ENCODE measurements at places on chromosomes 11 and 22.

DNA sequence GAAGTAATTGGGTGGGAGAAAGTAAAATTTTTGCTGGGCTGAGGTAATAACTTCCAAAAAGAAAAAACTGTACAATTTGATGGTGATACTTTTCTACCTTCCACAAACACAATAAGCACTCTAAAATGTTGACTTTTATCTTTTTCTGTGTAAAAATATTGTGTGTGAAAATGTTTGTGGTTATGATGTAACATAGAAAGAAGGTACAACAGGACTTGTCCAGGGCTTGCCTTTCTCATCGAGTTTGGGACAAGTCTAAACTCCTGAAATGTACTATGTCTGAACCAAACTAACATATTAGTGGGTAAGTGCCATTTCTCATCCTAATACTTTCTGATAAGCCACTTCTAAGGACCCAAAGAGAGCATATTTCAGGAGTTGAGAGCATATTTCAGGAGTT is 174.2 kb upstream of the PDGFD start:
- no peak overlapping the region for H3K4me3 ChIP-seq
- H3K4me1 ChIP-seq: no peaks in the 10 kb centered on the region
- H3K27me3 ChIP-seq: no peaks in the 10 kb centered on the region
- no peak overlapping the region for H3K27ac ChIP-seq
- no peaks in the 10 kb centered on the region for H3K36me3 ChIP-seq

DNA sequence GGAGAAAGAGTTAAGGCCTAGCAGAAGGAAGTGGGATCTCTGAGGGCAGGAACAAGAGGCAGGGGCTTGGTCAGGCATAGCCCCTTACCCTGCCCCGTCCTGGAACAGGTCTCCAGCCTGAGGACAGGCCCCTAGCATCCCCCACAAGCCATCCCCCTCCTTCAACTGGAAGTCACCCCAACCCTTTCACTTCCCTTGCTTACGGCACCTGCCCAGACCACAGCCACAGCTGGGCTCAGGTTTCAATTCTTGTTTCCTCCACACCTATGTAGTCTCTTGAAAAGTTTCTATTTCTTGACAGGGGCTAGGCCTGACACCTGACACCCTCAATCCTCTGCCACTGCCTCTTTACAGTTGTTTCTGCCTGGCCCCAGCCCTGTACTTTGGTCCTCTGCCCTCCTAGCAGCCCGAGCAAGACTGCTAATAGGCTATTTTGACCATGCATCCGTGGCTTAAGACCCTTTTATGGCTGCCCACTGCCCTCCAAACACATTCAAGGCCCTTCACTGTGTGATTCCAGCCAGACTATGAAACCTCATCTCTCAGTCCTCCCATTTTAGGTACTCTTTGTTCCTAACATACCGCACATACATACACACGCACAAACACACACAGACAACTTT is 10.9 kb upstream of the FCHSD2 start:
- H3K27me3 ChIP-seq: no peaks in the 10 kb centered on the region
- H3K27ac ChIP-seq: peak overlapping the region; percentile 41
- no peak for DNase-seq
- H3K36me3 ChIP-seq: no peaks in the 10 kb centered on the region
- no peak overlapping the region for H3K4me3 ChIP-seq

GRCh38 chr11:120482149-120482548 is 29.4 kb upstream of the GRIK4 start:
- no peaks in the 10 kb centered on the region for H3K4me1 ChIP-seq
- no peak overlapping the region for H3K27ac ChIP-seq
- DNase-seq: peak; percentile 12

- DNase-seq: no peak
- no peak overlapping the region for H3K4me3 ChIP-seq
- H3K27me3 ChIP-seq: no peaks in the 10 kb centered on the region
- no peaks in the 10 kb centered on the region for H3K4me1 ChIP-seq
- no peaks in the 10 kb centered on the region for H3K36me3 ChIP-seq
These were observed 32.7 kb downstream of the ARHGAP42 start for GRCh38 chr11:100719809-100720221.

DNA sequence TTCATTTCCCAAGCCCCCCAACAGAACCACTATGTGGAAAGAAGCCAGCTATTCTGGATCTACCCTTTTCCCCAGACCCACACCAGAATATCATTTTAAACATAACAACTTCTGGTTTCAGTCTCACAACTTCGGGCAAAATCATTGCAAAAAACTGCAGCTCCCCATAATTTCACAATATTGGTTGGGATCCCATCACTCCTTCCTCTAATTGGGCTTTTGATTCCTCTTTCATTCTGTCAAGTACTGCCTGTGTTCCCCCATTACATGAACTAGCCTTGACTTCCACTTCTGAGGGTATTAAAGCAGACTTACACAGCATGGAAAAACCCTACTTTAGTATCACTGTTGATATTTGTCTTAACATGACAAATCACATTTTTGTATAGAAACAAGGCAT is 4.1 kb upstream of the APOL3 start:
- H3K4me3 ChIP-seq: no peak overlapping the region
- H3K27me3 ChIP-seq: no peaks in the 10 kb centered on the region

GRCh38 chr22:17980015-17980590 is 44.3 kb downstream of the MICAL3 start:
- no peak overlapping the region for H3K4me3 ChIP-seq
- DNase-seq: no peak
- peaks cover 25% of the 10 kb centered on the region for H3K4me1 ChIP-seq
- no peak overlapping the region for H3K27ac ChIP-seq
- H3K27me3 ChIP-seq: no peaks in the 10 kb centered on the region

DNA sequence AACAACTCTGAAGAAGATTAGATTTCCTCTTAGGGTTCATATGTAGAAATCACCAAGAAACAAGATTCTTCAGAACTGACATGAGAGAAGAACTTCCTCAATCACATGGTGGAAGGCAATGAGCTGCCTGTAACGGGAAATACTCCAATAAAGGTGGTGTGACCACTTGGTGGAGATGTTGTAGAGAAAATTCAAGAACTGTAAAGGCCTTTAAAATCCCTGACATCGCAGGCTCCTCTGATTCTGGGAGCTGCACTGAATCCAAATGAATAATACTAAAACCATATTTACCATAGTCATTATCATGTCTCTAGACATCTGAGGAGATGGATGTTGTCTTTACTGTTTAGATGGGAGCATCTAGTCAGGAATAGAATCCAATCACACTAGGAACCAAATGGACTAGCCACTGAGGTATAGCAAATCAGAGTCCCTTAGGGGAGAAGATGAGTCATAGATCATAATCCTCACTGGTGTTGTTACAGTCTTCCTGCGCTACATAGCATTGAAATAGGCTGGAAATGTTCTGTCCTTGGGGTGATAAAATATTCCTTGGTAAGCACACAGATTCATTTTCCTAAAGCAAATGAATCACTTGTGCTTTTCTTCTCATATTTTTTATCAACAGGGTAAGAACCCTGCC is 321.6 kb upstream of the TENM4 start:
- no peak overlapping the region for H3K27ac ChIP-seq
- DNase-seq: peak; percentile 1
- H3K4me1 ChIP-seq: no peaks in the 10 kb centered on the region
- no peaks in the 10 kb centered on the region for H3K27me3 ChIP-seq
- no peak overlapping the region for H3K4me3 ChIP-seq

DNA sequence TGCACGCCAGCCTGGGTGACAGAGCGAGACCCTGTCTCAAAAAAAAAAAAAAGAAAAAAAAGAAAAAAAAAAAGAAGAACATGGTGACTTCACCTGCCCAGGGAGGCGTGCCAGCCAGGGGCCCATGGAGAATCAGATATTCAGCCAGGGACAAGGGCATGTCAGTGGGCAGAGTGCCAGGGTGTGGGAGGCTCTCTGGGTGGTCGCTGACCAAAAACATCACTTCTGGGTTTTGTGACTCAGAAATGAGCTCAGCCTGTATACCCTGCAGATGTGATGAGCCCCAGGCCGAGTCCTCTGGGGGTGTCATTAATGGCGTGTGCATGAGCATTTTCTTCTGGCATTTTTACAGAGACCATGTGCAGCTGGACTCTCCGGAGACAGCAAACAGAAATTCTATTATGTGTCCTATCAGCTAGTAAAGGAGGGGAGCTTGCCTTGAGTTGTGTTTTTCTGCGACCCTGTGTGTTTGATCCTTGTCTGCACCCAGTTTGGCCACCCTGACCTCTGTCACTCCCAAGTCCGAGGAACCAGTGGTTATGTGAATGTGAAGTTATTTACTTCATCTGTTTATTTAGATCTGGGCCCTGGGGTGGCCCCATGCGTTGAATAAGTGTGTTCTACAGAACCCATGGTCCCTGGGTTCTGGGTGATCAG is 53.6 kb downstream of the BCR start:
- H3K4me3 ChIP-seq: no peak overlapping the region
- H3K4me1 ChIP-seq: peaks cover 19% of the 10 kb centered on the region
- no peak overlapping the region for H3K27ac ChIP-seq
- H3K36me3 ChIP-seq: peaks cover 2% of the 10 kb centered on the region
- H3K27me3 ChIP-seq: no peaks in the 10 kb centered on the region

DNA sequence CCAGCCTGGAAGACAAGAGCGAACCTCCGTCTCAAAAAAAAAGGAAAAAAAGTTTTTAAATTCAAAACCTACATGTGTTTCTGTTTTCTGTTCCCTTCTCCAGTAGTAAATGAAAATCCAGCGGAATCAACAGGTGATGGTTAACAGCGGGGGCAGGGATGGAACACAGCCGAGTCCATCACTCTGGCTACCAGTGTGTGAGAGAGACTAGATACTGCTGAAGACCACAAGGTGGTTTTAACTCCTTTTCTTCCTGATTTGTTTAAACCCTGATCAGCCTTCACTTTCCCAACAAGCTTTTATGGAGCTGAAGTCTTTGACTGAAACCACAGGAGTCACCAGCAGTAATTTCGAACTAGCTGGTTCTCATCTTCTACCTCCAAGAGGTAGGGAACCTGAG is 3.6 kb upstream of the ARHGAP32 start:
- DNase-seq: no peak
- H3K4me3 ChIP-seq: no peak overlapping the region
- no peak overlapping the region for H3K27ac ChIP-seq
- no peaks in the 10 kb centered on the region for H3K4me1 ChIP-seq
- no peaks in the 10 kb centered on the region for H3K36me3 ChIP-seq
- H3K27me3 ChIP-seq: no peaks in the 10 kb centered on the region

- no peaks in the 10 kb centered on the region for H3K4me1 ChIP-seq
- no peaks in the 10 kb centered on the region for H3K27me3 ChIP-seq
- no peak for DNase-seq
- H3K27ac ChIP-seq: no peak overlapping the region
- H3K36me3 ChIP-seq: peaks cover 40% of the 10 kb centered on the region
These were observed 67.9 kb downstream of the DKK3 start for GRCh38 chr11:11940551-11940950.

DNA sequence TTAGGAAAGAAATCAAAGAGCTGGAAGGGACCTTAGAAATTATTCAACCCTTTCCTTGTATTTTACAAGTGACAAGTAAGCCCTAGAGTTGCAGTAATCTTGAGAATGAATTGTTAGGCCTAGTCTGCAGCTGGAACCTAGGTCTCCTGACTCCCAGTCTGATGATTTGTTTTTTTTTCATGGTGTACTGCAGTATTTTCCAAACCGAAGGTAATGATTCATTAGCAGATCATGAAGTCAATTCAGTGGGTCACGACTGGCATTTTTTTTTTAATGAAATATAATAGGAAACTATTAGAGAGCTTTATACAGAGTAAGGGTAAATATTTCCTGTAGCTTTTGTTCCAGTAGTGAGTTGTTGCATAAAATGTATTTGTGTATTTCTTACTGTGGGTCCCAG is 42.8 kb downstream of the EXT2 start:
- no peak overlapping the region for H3K27ac ChIP-seq
- no peak for DNase-seq
- H3K4me3 ChIP-seq: no peak overlapping the region
- no peaks in the 10 kb centered on the region for H3K27me3 ChIP-seq
- H3K36me3 ChIP-seq: no peaks in the 10 kb centered on the region

DNA sequence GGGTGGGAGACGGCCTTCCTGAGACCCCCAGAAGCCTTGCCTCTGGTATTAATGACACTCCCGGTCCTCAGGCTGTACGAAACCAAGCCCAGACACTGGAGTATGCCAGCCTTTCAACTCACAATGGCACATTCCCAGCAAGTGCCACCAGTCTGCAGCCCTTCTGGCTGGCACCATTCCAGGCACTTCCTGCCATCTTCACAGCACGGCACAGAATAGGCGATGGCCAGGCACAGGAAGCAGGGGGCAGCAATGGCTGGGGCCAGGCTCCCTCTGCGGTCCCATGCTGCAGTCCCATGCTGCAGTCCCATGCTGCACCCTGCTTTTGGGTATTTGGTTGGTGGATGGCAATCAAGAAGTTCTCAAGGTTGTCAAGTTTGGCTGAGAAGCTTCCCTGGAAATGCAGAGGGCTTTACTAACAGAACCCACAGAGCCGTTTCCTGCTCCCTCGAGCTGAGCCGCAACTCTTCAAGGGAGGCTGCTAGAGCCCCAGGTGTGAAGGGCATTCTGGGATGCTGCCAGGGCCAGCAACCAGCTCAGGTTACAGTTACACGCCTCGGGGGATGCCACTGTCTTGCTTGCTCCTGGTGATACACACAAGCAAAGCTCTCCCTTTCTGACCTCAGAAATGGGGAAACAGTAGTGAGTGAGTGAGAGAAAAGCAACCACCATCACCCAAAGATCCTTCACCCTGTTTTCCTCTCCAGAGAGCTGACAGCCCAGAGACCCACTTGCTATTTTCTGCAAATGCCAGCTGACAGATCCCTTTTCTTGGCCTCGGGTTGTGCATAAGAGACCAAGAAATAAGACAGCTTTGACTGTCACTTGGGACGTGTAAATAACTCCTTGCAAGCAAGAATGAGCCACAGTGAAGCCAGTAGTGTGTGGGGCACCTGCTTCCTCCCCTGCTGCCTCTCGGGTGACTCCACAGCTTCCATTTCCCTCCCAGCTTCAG is 23.9 kb downstream of the LRFN4 start:
- H3K4me3 ChIP-seq: no peak overlapping the region
- H3K4me1 ChIP-seq: peaks cover 43% of the 10 kb centered on the region
- H3K36me3 ChIP-seq: no peaks in the 10 kb centered on the region
- no peak for DNase-seq

- H3K4me1 ChIP-seq: no peaks in the 10 kb centered on the region
- no peaks in the 10 kb centered on the region for H3K36me3 ChIP-seq
- H3K4me3 ChIP-seq: no peak overlapping the region
- no peak for DNase-seq
These were observed 883.0 kb downstream of the TBC1D22A start for GRCh38 chr22:47645450-47645914.

Measured in HepG2 (cell line).